ENCODE measurements at places on chromosomes 13 and 19.

- no peak for DNase-seq
Observed at GRCh38 chr13:86660090-86660489, 860.9 kb upstream of the SLITRK6 start.

GRCh38 chr13:51221674-51222036, 543 bp upstream of the FAM124A start:
- no peak for DNase-seq

GRCh38 chr13:40197936-40198595, 468.4 kb downstream of the FOXO1 start:
- DNase-seq: no peak

- DNase-seq: no peak
Observed at GRCh38 chr13:79258489-79258888, 147.6 kb downstream of the RBM26 start.

GRCh38 chr19:14414926-14415690, 4.0 kb downstream of the DDX39A start:
- DNase-seq: no peak
